MM.1S (cell line): ENCODE measurements at places on chromosomes 13 and 19.

DNA sequence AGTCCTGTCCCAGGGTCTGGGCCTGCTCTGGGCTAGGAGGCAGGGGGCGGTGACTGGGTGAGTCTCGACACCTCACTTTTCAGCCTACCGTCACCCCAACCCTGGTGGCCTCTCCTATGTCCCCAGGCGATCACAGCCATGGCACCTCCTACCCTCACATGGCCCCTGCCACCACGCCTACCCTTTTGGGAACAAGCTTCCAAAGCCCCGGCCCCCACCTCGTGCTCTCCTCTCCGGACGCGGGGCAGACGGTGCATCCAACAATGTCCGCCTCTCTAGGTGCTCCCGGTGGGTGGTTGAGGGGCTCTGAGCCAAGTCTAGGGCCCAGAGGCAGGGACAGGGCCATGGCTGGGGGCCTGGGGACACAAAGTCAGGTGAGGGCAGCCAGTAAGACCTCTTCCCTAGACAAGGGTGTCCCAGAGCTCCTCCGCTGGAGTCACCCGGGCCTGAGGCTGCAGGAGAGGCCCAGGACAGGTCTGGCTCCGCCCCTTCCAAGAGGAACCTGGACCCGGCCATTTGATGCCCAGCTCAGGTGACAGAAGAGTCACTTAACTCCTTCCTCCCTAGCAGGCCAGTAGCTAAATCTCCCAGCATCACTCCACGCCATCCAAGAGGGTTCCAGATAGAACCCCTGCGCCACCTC, at the start of gene SYNE4:
SYNE4 (minus strand) TSS at position 478 of the 643 bp plus-strand sequence; CDS start at position 346, 132 bp downstream.
- no peak for DNase-seq

DNA sequence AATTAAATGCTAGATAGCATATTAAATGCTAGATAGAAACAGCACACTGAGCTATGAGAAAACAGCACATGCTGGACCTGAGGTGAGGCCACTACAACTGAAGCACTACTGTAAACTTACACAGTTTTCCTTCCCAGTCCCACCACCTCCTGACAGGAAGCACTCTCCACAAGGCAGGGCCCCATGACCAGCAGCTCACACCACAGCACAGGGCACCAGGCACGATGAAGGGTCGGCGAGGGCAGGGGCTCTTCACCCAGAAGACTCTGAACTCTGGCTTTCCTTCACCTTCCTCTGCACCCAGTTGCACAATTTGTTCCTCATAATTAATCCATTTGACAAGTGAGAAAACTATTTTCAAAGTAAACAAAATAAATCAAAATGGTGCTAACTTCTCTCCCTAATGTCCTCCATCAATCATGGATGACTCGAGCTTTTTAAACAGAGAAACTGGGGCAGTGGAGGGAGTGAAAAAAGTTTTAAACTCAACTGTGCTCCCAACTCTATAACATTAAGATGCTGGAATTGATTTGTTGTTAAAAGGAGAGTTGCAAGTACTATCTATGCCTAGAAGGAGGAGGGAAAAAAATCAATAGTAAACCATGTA, 568.7 kb downstream of the UQCRFS1 start:
- no peak for DNase-seq

DNA sequence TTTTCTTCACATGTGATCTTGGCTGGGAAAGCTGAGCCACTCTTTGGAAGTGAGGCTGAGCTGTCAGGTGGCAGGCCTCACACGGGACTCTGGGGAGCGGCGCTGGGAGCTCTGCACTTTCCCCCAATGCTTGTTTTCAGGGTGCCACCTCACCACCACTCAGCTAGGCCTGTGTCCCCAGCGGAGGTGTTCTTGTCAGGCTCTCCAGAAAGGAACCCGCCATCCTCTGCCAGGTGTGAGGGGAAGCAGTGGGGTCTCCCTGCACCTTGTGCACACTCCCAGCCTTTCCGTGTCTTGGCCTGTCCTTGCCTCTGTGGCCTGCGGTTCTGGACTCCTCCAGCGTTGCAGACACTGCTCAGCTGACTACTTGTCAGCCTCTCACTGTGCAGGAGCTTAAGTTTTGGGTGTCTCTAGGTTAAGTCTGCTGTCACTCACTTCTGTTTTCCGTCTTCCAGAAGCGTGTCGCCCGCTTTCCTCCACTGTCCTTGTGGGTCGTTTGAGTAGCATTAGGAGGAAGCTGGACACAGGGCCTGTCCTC, 51.9 kb downstream of the GGACT start:
- no peak for DNase-seq

DNA sequence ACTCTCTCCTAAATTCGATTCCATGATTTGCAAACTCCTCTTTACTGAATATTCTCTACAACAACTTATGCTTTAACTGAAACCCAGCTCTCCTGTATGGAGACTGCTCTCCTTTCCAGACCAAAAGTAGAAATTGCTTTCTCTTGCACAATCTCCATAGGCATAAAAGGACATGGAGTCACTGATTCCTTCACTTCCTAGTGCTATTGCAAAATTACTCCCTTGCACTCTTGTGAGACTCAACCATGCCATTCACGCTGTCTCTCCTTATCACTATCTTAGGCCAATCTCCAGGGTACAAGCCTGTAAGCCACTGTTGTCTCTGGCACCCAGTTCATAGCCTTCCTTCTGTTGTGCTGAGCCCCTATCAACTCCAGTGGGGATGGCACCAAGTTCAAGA, 30.6 kb downstream of the SERPINE3 start:
- no peak for DNase-seq

GRCh38 chr13:87792878-87793277, 121.7 kb downstream of the SLITRK5 start:
- DNase-seq: no peak

DNA sequence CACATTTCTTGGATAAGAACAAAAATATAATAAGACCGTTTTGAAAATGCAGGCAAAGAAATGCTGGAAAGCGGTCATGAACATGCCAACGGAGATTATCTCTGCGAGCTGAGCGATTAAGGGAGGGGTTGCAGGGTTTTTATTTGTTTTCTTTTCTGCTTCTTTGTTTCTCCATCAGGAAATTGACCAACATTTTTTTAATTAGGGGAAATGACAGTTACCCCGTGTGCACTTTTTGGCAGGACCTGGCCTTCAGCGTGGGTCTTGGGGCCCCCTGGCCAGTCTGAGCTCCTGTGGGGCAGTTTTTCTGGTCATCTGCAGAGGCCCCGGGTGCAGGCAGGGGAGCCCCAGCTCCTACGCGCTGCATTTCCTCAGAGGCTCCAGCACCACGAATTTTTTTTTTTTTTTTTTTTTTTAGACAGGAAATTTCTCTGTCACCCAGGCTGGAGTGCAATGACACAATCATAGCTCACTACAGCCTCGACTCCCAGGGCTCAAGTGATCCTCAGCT, 31.3 kb upstream of the HOMER3 start:
- no peak for DNase-seq

DNA sequence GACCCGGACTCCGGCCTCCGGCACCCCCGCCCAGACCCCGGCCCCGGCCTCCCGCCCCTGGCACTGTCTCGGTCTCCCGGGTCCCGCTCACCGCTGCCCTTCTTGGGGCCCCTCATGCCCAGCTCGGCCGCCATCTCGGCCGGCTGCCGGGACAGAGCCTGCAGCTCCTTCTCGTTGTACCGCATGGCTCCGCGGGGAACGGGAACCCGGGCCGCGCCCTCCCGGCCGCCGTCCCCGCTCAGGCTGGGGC, 140 bp downstream of the PLEKHJ1 start:
- DNase-seq: no peak

- DNase-seq: no peak
Observed at GRCh38 chr13:52096748-52097147, 32.1 kb downstream of the NEK5 start.

- DNase-seq: no peak
Observed at GRCh38 chr13:19185865-19186645, 4.4 kb upstream of the TUBA3C start.

DNA sequence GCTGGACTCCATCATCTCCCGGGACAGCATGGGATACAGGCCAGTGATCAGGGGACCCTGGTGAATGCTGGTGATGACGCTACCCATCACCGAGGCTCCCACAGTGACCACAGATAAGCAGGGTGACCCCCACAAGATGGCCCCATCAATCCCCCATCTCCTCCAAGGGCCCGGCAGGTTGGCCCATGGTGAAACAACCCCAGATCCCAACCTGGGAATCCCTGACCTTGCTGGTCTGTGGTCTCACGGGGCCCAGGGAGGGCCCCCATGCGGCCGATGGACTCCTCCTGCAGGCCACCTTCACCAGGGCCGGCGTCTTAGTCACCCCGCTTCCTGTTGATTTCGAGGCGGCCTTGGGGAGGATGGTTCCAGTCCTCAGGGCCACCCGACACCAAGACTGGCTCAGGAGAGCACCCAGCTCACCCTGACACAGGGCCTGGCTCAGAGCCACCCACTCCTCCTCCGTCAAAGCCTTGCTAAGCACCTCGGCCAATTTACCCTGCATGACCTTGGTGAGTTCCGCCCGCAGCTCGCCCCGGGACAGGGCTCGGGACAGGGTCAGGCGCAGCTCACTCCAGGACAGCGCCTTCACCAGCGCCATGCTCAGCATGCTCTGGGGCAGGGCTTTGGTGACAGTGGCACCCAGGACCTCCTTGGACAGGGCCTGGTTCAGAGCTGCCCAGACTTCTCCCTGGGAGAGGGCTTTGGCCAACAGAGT, 10.0 kb downstream of the IQCN start:
- no peak for DNase-seq

- DNase-seq: no peak
Observed at GRCh38 chr19:41172297-41173164, 20.5 kb upstream of the CYP2S1 start.

DNA sequence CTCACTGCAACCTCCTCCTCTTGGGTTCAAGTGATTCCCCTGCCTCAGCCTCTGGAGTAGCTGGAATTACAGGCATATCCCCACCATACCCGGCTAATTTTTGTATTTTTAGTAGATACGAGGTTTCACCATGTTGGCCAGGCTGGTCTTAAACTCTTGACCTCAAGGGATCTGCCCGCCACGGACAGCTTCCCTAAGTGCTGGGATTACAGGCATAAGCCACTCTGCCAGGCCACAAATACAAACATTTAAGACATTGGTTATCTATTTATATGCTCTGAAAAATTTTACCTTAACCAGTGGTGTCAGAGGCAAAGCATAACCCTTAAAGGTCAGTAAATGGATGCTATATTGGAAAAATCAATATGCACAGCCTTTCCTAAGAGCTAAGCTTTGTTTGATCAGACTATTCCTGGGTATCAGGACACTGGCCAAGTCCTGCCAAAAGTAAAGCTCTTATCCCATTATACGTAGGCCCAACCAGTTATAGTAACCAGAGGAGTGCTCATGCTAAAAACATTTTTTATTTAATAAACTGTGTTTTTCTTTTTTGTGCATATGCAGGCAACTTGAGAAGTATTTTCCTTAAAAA, 56.4 kb upstream of the STARD13 start:
- DNase-seq: no peak

GRCh38 chr19:10831987-10832938, 3.7 kb downstream of the TMED1 start:
- DNase-seq: no peak

DNA sequence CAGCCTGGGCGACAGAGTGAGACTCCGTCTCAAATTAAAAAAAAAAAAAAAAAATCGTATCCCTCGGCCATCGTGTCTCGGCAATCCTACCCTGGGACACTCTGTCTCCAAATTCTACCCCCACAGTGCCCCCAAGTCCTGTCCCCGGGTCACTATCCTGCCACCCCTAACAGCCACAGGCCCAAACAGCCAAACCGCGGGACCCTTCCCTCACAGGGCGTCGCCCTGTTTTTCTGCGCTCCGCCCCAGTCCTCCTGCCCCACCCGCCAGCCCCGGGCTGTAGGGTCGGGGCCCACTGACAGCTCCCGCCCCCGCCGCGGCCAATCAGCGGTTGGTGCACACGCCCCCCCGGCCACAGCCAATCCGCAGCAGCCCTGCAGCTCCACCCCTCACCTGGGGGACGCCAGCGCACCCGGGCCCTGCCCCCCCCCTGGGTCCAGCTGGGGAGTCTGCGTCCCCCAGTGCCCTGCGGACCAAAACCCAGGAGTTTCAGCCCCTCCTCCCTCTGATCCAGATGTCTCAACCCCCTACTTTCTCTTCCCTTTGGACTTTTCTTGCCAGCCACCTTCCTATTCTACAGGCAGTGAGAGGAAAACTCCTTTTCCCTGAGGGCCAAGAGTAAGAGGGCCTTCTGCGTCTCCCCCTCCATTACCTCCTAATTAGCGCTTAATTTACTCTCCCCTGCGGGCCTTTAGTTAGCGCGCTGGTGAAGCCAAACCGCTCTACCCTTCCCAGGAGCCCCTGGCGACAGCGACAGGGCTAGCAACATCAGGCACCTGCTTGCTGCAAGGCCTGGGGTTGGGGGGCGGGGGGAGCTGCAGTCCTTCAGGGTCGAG, 1.5 kb upstream of the BCAT2 start:
- DNase-seq: peak; percentile 84

DNA sequence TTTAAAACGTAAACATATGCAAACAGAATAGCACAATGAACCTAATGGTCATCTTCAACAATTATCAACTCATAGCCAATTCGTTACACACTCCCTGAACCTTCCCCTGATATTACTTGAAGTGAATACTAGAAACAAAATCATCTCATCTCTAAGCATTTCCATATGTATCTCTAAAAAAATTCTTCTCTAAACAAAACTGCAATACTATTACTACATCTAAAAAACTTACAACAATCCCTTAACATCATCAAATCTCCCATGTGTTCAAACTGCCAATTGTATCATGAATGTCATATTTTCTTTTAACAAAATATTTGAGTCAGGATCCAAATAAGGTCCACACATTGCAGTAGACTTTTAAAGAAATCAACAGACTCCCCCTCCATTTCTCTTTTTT, 61.4 kb downstream of the FRY start:
- no peak for DNase-seq

DNA sequence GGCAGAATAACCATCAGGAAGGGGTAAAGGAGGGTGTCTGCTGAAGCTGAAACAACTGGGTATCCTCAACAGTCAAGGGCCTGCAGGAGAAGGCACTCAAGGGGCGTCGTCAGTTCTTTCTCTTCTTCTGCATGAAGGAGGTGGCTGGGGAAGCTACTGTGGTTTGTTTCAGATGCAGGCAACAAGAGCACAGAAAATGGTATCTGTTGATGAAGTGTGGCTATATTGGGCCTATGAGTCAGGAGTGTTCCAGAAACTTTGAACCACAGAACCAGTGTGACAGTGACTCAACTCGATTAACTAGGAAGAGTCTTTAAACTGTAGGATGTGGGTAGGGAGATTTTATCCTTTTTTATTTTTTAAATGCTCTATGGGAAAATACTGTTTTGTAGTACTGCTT, 686.3 kb downstream of the FGF9 start:
- no peak for DNase-seq

DNA sequence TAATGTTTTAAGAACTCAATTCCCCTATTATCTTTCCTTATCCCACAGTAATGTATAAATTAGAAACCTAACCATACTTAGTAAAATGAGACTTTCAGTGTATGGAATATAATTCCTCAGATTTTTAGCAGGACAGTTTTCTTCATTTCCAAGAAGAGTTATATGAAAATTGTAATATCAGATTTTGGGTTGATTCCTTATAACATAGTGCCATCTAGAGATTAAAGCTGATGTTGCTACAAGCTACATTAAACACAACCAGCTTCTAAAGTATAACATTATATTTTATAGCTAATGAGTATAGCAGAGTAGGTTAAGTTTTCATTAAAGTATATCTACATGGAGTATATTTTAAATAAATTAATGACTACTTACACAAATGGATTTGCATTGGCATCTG, 99.7 kb upstream of the MIR17HG start:
- peak; percentile 12 for DNase-seq
